ENCODE measurements at places on chromosomes 1 and 21.

- peak; percentile 28 for DNase-seq
Measured at GRCh38 chr1:44500181-44501046, 95.4 kb downstream of the RNF220 start.

DNA sequence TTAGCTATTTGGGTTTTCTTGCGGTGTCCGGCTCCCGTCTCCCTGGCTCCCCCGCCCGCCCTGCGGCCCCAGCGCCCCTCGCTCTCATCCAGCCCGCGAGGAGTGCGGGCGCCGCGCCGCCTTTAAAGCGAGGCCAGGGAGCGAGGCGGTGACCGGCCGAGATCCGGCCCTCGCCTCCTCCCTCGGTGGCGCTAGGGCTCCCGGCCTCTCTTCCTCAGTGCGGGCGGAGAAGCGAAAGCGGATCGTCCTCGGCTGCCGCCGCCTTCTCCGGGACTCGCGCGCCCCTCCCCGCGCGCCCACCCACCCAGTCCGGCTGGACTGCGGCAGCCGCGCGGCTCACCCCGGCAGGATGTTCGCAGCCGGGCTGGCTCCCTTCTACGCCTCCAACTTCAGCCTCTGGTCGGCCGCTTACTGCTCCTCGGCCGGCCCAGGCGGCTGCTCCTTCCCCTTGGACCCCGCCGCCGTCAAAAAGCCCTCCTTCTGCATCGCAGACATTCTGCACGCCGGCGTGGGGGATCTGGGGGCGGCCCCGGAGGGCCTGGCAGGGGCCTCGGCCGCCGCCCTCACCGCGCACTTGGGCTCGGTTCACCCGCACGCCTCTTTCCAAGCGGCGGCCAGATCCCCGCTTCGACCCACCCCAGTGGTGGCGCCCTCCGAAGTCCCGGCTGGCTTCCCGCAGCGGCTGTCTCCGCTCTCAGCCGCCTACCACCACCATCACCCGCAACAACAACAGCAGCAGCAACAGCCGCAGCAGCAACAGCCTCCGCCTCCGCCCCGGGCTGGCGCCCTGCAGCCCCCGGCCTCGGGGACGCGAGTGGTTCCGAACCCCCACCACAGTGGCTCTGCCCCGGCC lies 492 bp downstream of the HLX start:
- DNase-seq = peak; percentile 64

GRCh38 chr1:234486858-234487840 lies 8.2 kb upstream of the TARBP1 start:
- DNase-seq = peak; percentile 75

DNA sequence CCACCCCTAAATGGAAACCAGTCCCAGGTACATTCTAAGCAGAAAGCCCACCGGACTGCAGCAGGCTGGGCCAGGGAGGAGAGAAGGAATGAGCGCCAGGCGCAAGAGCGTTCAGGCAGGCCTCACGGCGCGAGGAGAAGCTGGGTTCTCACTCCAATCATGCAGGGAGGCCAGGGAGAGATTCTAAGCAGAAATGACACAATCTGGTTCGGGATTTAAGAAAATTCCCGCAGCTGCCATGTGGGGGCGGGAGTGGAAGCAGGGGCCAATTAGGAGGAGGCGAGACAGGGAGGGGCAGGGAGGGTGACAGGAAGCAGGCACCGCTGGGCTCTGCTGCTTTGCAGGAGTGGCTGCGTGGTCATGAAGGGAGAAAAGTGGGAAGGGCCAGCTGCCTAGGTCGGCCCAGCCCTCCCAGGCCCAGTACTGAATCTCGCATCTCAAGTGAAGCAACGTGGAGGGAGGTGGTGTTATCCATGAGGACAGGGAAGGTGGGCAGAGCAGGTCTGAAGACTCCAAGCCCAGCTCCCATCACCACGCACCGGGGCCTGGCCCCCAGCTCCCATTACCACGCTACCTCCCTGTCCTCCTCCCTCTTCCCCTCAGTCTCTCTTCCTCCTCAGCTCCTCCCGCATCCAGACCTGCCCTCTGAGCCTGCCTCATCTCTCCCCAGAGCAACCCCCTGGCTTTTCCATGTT lies 11.8 kb downstream of the NPHP4 start:
- peak; percentile 35 for DNase-seq

GRCh38 chr1:2386636-2387611 lies 4.4 kb downstream of the MORN1 start:
- DNase-seq = no peak

DNA sequence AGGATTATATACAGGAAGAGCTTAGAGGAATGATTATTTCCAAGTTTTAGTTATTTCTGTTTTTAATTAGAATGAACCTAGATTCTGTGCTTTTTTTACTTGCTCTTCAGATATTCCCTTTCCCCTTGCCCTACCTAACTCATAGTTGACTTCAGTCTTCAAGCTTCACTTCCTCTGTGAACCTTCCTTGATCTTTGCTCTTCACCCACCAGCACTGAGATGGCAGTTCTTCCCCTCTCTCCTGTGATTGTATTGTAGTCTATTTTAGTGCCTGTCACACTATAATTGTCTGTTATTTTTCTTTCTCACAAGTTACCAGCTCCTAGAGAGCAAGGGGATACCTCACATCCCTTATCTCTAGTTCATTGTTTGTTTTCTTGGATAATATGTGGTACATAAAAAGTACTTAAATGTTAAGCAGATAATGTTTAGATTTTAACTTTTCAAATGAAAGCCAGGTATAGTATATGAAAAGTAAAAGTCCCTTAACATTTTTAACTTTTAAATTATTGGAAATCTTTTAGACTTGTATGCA lies 33.2 kb downstream of the KCTD3 start:
- DNase-seq = no peak

GRCh38 chr1:40379785-40380452 lies 6.4 kb downstream of the SMAP2 start:
- peak; percentile 48 for DNase-seq

DNA sequence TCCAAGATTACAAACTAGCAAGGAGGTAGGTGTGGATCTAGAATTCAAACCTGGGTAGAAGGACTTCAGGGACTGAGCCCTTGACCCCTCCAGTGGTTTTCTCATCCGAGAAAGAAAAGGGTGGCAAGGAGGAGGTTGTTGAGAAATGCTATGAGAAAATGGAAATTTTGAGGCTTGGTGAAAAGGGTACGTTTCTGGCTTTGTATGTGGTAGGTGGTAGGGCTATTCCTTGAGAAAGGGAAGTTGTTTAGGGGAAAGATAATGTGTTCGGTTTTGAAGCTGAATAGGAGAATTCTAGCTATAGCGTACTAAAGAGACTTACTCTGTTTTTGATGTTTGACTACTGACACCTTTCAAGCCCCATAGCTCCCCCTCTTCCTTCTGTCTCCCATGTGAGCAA lies 133.8 kb downstream of the CNIH3 start:
- no peak for DNase-seq

DNA sequence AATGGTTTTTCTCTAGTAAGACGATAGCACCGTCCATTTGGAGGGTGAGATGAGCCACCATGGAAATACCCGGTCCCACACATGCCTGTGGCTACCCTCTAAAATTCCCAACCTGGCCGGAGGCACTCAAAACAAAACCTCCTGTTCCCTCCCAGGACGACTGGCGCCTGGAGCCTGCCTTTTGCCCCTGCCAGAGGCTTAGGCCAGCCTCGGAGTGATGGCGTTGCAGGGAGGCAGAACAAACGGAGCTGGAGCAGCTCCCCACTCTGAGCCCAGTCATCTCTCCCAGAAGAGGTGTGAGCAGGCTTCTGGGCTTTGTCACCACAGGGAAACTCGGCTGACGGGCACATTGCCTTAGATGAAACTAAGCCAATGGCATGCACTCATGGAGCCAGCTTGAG lies 213.7 kb upstream of the HOOK1 start:
- DNase-seq = peak; percentile 72

GRCh38 chr1:30662291-30662840 lies 61.0 kb downstream of the MATN1 start:
- DNase-seq = no peak

- no peak for DNase-seq
Measured at GRCh38 chr21:42617486-42617885, 35.9 kb upstream of the PDE9A start.

- DNase-seq = peak; percentile 52
Measured at GRCh38 chr1:43557744-43558245, 27.1 kb downstream of the PTPRF start.

- peak; percentile 98 for DNase-seq
Measured at GRCh38 chr1:109213824-109214693, at the start of gene SARS1. Gene SARS1, plus strand, starts transcription at chr1:109213918. Its CDS starts 75 bp downstream, at chr1:109213993.

DNA sequence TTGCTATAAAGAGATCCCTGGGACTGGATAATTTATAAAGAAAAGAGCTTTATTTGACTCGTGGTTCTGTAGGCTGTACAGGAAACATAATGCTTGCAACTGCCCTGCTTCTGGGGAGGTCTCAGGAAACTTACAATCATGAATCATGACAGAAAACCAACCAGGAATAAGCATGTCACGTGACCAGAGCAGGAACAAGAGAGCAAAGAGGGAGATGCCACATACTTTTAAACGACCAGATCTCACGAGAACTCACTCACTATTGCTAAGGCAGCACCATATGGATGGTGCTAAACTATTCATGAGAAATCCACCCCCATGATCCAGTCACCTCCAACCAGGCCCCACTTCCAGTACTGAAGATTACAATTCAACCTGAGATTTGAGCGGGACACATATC lies 49.8 kb upstream of the RCC1 start:
- peak; percentile 23 for DNase-seq

DNA sequence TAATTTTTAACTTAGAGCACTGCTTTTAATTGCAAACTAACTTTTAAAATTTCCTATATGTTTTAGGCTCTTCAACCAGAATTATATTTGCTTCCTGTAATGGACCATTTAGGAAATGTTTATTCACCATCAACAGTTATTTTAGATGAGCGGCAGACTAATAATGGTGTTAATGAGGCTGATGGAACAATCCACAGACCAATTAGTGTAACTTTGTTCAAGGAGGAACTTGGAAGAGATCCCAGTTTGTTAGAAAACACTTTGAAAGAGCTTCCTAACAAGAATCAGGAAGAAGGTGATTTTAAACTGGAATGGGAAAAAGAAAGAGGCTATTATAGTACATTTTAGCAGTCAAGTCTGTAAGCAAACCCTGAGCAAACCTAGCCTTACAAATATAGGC lies 19.4 kb upstream of the GNG5 start:
- DNase-seq = no peak

- DNase-seq = no peak
Measured at GRCh38 chr1:18357622-18358230, 123.0 kb upstream of the KLHDC7A start.

GRCh38 chr1:86596741-86597290 lies 49.9 kb downstream of the CLCA4 start:
- DNase-seq = no peak

DNA sequence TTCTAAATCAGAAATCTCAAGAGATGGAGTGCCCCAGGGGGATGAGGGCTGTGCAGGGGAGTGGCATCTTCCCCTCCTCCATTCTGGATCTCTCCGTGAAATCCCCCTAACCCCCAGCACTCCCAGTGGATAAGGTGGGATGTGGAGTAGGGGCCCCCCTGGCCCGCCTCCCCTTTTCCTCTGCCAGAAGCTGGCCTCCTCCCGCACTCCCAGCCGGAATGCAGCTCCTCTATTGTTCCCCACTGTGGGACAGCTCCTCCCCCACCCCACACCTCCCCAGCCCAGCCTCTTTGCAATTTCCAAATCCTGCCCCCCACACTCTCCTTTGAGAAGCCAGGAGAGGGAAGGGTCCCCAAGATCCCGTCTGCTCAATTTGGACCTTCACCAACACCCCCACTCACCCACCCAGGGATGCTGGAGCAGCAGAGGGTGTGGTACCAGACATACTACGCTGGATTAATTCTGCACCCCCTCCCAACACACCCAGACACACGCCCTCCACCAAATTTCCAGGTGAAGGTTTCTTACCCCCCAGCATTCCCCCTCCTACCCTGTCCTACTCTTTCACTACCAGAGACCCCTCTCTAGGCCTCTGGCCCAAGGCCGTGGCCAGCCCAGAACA lies 1.9 kb downstream of the MEX3A start:
- no peak for DNase-seq

DNA sequence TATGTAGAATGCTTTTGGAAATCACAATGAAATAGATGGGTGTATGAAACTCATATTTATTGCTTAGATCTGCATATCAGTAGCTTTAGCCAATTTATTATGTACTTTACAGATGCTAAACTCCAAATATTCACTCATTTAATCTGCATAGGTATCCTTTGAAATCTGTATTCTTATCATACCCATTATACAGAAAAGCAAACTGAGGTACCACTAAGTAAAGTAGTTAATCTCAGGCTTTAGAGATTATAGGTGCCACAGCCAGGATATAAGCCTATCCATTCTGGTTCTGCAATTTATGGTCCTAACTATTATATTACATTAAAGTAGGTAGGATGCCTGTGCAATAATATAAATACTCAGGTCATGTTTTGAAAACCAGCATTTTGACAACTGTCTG lies 369.4 kb downstream of the NCAM2 start:
- DNase-seq = no peak

DNA sequence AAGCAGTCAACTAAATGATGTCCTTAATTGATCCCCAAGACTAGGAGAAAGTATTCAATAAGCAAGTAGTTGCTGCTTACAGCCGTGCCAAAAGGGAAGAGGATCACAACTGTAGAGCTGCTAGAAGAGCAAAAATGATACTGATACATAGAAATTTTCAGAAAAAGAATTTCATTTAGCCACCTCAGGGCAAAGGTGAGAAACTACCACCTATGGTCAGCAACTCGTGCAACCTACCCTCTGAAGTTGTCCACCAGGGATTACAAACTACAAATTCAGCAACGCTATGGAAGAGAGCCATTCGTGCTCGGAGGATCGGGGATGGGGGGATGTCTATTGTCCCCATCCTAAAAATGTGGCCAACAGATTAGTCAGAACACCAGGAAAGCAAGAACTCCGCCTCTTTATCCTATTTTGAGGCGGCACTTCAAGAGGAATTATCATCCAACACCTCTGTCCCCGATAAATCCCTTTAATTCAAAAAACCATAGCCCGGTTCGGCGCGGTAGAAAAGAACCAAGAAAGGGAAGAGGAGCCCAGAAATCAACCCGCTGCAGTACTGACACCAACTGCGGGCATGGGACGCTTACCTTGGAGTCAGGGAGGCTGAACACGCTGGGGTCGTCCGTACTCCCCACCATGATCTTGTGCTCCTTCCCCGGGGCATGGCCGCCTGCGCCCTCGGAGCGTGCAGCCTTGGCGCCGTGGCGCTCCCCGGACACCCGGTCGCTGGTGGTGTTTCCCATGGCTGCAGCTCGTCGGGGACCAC lies 687 bp downstream of the PRKAB2 start:
- DNase-seq = peak; percentile 19

GRCh38 chr1:210711825-210712612 lies 383.3 kb downstream of the HHAT start:
- DNase-seq = no peak

DNA sequence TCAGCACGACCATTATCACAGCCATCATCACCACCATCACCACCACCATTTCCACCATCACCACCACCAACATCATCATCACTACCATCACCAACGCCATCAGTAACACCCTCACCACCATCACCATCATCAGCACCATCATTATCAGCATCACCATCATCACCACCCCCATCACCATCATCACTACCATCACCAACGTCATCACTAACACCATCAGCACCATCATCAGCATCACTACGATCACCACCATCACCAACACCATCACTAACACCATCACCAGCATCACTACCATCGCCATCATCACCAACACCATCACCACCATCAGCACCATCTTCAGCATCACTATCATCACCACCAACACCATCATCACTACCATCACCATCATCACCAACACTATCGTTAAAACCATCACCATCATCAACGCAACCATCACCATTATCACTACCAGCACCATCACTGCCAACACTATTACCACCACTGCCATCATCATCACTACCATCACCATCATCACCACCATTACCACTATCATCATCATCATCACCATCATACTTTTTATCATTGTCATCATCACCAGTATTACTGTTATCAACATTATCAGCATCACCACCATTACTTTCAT lies 1.3 kb downstream of the TAS1R2 start:
- no peak for DNase-seq
